Kidney (tissue), 22 donors: ENCODE measurements at places on chromosomes 5 and 9. TPM values are rescaled to one million over a fixed set of nuclear protein-coding genes. Genes with fewer than 3 reads are reported as not detected.

- H3K27me3 ChIP-seq: peaks cover 20% of the 10 kb centered on the region
- no peak overlapping the region for H3K27ac ChIP-seq
- H3K4me1 ChIP-seq: no peaks in the 10 kb centered on the region
These were observed 845 bp downstream of the ADGRD2 start for GRCh38 chr9:124450931-124451661.

DNA sequence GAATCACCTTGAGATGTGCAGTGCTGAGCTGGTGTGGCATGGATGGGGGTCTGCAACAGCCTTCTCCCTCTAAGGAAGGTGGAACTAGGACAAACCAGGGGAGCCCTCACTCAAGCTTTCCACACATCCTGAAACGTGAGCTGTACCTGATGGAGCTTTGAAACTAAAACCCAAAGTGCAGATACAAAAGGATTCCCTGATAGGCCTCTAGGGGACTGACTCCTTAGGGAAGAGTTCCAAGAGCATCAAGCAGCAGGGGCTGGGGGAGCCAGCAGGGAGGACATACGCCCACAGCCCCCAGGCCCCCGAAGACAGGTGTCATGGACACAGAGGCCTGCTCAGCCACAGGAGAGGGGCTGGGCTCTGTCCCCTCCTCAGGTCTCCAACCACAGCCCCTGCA lies 17.7 kb downstream of the ARHGEF37 start:
- H3K4me3 ChIP-seq: no peak overlapping the region

GRCh38 chr9:88586452-88586851 lies 51.5 kb downstream of the NXNL2 start:
- H3K36me3 ChIP-seq: no peaks in the 10 kb centered on the region
- H3K27ac ChIP-seq: no peak overlapping the region
- DNase-seq: no peak
- H3K4me3 ChIP-seq: no peak overlapping the region
- no peaks in the 10 kb centered on the region for H3K27me3 ChIP-seq

GRCh38 chr5:150653762-150654556 lies 7.1 kb upstream of the MYOZ3 start:
- DNase-seq: no peak
- peaks cover 5% of the 10 kb centered on the region for H3K4me1 ChIP-seq
- H3K27ac ChIP-seq: no peak overlapping the region
- H3K36me3 ChIP-seq: no peaks in the 10 kb centered on the region
- H3K4me3 ChIP-seq: no peak overlapping the region

DNA sequence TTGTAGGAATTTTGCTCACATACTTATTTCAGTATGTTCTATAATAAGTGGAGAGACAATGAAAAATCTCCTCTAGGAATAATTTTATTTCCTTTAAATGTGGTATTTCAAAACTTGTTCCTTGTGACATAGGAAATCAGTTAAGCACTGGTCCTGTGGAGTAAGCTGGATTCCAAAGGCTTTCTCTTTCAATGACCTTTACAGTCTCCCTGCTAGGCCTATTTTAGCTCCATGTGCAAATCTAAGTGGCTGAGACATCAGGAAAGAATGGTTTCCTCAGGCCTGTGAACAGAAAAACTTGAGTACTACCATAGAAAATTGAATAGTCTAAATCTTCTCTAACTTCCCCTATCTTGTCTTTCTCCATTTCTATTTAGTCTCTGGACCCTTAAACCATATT lies 514.2 kb upstream of the TLE4 start:
- H3K4me1 ChIP-seq: no peaks in the 10 kb centered on the region
- no peaks in the 10 kb centered on the region for H3K27me3 ChIP-seq
- no peaks in the 10 kb centered on the region for H3K36me3 ChIP-seq

GRCh38 chr9:134568811-134569210 lies 72.8 kb upstream of the COL5A1 start:
- no peaks in the 10 kb centered on the region for H3K36me3 ChIP-seq
- H3K27ac ChIP-seq: no peak overlapping the region
- no peaks in the 10 kb centered on the region for H3K27me3 ChIP-seq

- H3K27ac ChIP-seq: no peak overlapping the region
- no peak for DNase-seq
- H3K4me3 ChIP-seq: no peak overlapping the region
- H3K4me1 ChIP-seq: no peaks in the 10 kb centered on the region
These were observed 35.3 kb upstream of the SMIM23 start for GRCh38 chr5:171750311-171750788.

DNA sequence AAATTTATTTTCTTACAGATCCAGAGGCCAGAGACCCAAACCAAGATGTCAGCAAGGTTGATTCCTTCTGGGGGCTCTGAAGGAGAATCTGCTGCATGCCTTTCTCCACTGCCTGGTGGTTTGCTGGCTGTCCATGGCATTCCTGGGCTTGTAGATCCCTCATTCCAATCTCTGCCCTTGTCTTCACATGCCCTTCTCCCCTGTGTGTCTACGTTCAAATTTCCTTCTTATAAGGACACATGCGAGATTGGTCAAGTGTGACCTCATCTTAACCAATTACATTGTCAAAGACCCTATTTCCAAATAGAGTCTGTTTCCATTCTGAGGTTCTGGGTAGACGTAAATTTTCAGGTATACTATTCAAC lies 84.5 kb upstream of the RAI14 start:
- H3K27ac ChIP-seq: no peak overlapping the region
- H3K4me1 ChIP-seq: no peaks in the 10 kb centered on the region
- DNase-seq: no peak

GRCh38 chr5:93246090-93246855 lies 334.7 kb downstream of the NR2F1-AS1 start:
- H3K4me1 ChIP-seq: peaks cover 2% of the 10 kb centered on the region
- H3K4me3 ChIP-seq: no peak overlapping the region
- peak; percentile 75 for DNase-seq
- no peaks in the 10 kb centered on the region for H3K36me3 ChIP-seq

- H3K27ac ChIP-seq: no peak overlapping the region
- no peak overlapping the region for H3K4me3 ChIP-seq
- no peaks in the 10 kb centered on the region for H3K27me3 ChIP-seq
- no peaks in the 10 kb centered on the region for H3K4me1 ChIP-seq
- DNase-seq: no peak
These were observed 22.5 kb upstream of the SHB start for GRCh38 chr9:38091310-38092199.

- DNase-seq: no peak
- H3K36me3 ChIP-seq: no peaks in the 10 kb centered on the region
- peaks cover 18% of the 10 kb centered on the region for H3K4me1 ChIP-seq
- no peak overlapping the region for H3K4me3 ChIP-seq
These were observed 47.3 kb downstream of the LURAP1L start for GRCh38 chr9:12822111-12822510.

GRCh38 chr9:84917366-84918070 lies 248.0 kb downstream of the NTRK2 start:
- no peaks in the 10 kb centered on the region for H3K27me3 ChIP-seq
- no peak for DNase-seq
- no peak overlapping the region for H3K4me3 ChIP-seq
- H3K36me3 ChIP-seq: no peaks in the 10 kb centered on the region

DNA sequence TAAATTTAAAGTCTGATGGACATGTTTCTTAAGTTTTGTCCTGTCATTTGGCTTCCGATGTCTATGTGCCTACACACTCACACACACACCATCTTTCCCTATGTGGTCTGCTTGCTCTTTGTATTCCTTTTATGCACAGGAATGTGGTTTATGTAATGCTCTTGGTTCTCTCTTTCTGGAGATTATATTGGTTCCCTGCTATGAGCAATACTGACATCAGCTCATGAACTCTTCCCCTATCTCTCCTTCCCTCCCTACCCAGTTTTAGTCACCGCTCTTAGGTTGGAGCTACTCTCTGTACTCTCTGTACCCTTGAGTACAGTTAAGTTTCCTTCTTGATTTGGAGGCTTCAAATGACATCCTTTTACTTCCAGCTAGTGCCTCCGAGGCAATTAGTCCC lies 77.9 kb upstream of the MVB12B start:
- H3K27me3 ChIP-seq: no peaks in the 10 kb centered on the region
- H3K27ac ChIP-seq: no peak overlapping the region
- H3K4me1 ChIP-seq: no peaks in the 10 kb centered on the region
- H3K4me3 ChIP-seq: no peak overlapping the region
- no peaks in the 10 kb centered on the region for H3K36me3 ChIP-seq

DNA sequence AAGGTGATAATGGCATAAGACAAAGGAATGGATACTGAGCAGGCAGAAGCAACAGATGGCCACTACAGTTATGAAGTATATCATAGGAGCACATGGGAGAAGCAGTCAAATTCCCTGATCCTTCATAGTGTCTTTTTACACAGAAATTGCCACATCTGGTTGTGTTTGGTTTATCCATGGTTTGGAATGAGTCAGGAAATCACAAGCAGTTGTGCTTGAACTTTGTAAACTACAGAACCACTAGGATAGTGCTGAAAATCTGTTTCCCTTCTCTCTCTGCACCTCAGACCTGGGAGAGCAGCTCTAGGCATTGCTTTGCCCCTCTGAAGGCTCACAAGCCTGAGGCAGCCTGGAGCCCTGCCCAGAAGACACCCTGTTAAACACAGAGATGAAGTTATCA lies 134.0 kb downstream of the DMRT2 start:
- no peaks in the 10 kb centered on the region for H3K27me3 ChIP-seq
- H3K4me1 ChIP-seq: no peaks in the 10 kb centered on the region
- DNase-seq: no peak

GRCh38 chr9:87259543-87260518 lies 237.8 kb upstream of the DAPK1 start:
- H3K27ac ChIP-seq: no peak overlapping the region
- H3K27me3 ChIP-seq: no peaks in the 10 kb centered on the region
- H3K4me3 ChIP-seq: no peak overlapping the region
- H3K36me3 ChIP-seq: no peaks in the 10 kb centered on the region
- DNase-seq: no peak

- no peak overlapping the region for H3K27ac ChIP-seq
- no peak for DNase-seq
- H3K4me3 ChIP-seq: no peak overlapping the region
These were observed 91.9 kb downstream of the CAMSAP1 start for GRCh38 chr9:135815413-135815812.

TPPP gene
- polyA plus RNA-seq: 5.8 TPM

PCDHGA4 gene
- polyA plus RNA-seq: 0.13 TPM

NTNG2 gene
- 0.54 TPM for polyA plus RNA-seq

AQP3 gene
- 401 TPM for polyA plus RNA-seq

KIF4B gene
- not detected for polyA plus RNA-seq
